ENCODE measurements at places on chromosomes 13 and 19. TPM values are rescaled to one million over a fixed set of nuclear protein-coding genes. Genes with fewer than 3 reads are reported as not detected.

GRCh38 chr13:100767192-100767591, 92.6 kb upstream of the TMTC4 start:
- no peak for DNase-seq

DNA sequence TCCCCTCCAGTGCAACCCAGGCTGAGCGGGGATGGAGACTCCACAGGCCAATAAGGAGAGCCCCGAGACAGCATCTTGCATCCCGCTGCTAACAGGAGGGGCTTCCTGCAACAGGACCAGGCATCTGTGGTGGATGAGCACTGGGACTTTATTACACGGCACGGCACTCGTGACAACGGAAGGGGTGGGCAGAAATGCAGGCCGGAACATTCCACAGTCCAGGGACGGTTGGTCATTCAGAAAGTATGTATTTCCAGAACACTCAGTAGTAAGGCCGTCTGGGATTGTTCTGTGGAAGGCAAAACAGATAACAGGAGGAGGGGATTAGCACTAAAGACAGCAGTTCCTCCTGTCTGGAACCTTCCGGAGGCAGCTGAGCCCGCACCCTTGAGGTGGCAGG, 3.3 kb upstream of the TM6SF2 start:
- DNase-seq: no peak

ERVK3-1 gene
- 76.3 TPM for total RNA-seq

DNA sequence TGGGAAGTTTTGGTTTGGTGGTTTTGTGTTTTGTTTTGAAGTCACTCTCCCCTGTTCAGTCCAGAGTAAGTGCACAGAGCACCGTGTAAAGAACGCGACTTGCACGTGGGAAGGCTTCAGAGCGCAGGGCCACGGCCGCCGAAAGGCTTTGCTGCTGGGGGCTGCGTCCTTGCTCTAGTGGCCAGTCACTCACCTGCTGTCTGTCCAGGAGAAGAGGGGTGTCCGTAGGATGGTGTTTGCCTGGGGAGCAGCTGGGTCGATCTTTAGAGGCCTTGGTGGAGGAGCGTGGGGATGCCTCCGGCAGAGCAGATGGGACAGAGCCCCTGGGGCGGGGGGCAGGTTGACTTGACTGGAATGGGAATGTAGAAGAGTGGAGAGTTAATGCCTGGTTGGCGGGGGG, 116.6 kb upstream of the MCF2L start:
- DNase-seq: no peak

ZNF729 gene
- not detected for total RNA-seq

PGLYRP2 gene
- 0.19 TPM for total RNA-seq

HIPK4 gene
- total RNA-seq: not detected

- no peak for DNase-seq
Observed at GRCh38 chr19:31408460-31409124, 59.4 kb upstream of the TSHZ3 start.

- peak; percentile 61 for DNase-seq
Observed at GRCh38 chr19:48635966-48636858, 967 bp downstream of the DBP start.

- DNase-seq: no peak
Observed at GRCh38 chr13:41315443-41316047, 4.5 kb downstream of the NAA16 start.

- no peak for DNase-seq
Observed at GRCh38 chr13:103078158-103078557, 11.9 kb upstream of the SLC10A2 start.

DNA sequence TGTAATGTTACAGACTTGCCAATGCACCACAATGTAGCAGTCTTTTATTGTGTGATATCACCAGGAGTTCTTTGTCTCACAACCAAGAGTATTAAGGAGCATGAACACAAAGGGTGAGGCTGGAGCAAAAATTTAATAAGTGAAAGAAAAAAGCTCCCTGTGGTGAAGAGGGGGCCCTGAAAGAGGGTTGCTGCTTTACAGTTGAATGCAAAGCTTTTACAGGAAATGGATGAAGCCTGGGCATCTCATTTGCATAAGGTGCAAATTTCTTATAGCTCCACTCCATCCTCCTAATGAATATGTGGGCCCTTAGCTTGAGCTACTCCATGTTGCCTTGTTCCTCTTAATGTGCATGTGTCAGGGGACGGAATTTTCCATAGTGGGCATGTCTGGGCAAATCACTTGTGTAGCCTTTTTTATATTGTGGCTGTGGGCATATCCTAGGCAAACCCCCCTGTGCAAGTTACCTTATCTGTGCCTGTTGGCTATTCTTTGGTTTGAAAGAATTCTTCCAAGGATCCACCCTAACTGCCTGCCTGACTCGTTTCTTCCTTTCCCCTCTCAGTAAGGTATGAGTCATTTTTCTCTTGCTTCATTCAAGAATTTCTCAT, 45.3 kb upstream of the TRPC4 start:
- no peak for DNase-seq

PCDH9 gene
- total RNA-seq: 0.14 TPM

DNA sequence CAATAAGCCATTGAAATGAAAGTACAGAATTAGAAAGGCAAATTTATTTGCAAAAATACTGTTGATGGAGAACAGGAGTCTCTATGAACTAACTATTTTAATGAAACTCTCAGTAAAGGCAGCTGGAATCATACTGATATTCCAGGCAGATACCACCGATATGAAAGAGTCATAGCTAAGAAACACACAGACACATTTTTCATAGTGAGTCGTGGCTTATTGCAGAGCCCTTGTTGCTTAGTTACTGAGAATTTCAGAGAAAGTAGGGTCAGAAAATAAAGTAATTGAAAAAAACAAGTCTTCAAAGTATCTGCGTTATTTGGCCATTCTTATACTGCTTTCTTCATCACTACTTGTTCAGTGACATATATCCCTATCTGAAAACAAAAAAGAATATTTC, 1890.9 kb downstream of the PCDH9 start:
- DNase-seq: no peak

PSG1 gene
- total RNA-seq: not detected

AMER2 gene
- total RNA-seq: not detected

GPR4 gene
- total RNA-seq: not detected

OR7C1 gene
- not detected for total RNA-seq

DNA sequence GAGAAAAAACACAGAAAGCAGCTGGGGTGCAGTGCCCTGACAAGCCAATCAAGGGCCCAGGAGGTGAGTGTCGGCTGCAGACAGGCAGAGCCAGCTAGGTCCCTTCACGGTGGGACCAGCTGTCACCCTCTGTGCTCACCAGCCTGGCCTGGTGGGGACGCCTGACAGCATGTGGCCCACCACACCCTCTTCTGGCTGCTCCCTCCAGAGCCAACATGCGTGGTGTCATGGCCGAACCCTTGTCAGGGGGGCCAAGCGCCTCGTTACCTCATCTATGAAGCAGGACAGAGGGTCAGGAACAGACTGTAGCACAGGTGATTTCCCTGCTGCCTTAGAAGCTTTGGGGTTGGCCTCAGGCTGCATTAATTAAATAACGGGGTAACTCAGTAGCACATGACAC, 40.0 kb upstream of the ISYNA1 start:
- DNase-seq: no peak

DNA sequence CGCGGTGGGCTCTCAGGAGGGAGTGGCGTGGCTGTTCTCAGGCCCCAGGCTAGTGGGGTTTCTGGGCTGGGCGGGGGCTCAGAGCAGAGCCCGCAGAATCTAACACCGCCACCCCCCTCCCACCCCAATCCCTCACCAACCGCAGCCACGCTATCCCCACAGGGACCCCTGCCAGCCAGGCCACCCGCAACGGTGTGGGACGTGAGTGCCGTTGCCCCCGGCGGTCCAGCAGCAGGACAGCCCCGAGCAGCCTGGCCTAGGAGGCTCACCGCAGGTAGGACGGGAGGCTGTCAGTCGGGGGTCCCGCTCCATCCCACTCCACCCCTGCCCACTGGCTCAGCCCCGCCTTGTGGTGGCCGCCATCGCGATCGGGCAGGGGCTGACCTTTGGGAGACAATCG, at the start of gene NTN5:
NTN5 (minus strand) TSS at position 24 of the 400 bp plus-strand sequence. CDS start 2,031 bp downstream, outside the sequence.
- DNase-seq: no peak

C1QTNF9 gene
- total RNA-seq: not detected

DNA sequence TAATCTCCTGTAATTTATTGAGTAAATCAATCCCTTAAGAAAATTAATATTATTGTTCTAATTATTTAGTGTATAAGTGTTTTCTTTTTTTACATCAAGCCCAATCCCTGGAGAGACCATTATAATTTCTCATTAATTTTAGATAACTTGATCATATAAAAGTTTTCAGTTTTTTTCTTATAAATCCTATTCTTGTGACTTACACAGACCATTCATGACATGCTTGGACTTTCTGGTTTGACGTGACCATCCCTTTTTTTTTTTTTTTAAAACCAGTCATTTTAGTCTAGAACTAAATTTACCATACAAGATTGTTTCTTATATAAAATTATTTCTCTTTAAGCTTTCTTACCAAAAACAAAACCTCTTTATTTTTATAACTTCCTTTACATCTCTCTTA, 5.4 kb upstream of the MTRF1 start:
- DNase-seq: no peak

GRCh38 chr19:11273296-11273695, 11.0 kb upstream of the DOCK6 start:
- DNase-seq: no peak

DNA sequence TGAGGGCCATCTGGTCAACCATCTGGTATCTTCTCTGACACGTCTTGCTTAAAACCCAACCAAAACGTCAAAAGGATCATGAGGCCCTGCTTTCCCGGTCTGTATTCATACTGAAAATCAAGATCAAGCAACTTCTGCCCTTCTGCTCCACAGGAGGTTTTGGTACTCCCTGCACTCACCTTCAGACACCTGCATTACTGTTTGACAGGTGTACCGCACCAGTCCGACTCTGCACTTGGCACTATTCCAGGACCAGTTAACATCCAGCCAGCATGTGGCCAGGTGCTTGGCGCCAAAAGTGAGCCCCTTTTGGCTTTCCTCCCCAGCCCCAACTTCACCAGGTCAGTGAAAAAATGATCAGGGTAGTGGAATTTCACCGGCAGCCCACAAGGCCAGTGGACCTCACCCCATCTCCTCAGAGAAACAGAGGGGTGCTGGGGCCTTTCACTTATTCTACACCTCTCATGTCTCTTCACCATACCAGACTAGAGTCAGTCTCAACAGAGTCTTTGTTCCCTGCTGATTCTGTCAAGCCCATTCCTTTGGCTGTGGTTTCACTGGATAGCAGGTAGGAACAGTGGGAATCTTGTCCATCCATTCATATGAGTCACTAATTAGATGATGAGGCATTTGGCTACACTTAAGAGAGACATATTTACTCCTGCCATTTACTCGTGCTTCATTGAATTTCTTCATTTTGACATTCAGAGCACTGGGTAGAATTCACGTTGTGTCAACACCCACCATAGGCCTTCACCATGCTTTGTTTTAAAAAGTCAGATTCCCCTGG, 85.3 kb downstream of the ZNF726 start:
- DNase-seq: no peak

GRCh38 chr19:7823686-7824301, 6.2 kb upstream of the EVI5L start:
- DNase-seq: no peak

- DNase-seq: no peak
Observed at GRCh38 chr13:52022356-52022755, 2.1 kb upstream of the UTP14C start.

- no peak for DNase-seq
Observed at GRCh38 chr19:19209372-19209771, 2.4 kb upstream of the NCAN start.

DNA sequence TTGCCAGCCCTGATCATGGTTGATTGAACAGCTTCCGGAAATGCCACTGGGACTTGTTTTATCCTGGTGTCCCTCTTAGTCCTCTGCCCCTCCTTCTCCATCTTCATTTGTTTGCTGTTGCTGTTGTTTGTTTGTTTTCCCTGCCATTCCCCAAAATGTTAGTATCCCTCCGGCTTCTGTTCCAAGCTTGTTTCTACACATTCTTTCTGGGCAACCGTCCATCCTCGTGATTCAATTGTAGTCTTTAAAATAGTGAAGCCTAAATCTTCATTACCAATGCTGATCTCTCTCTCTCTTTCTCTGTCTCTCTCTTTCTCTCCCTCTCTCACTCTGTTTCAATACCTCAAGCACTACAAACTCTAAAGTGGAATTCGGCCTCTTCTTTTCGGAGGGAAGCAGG, 649.3 kb upstream of the ARGLU1 start:
- DNase-seq: no peak

DNA sequence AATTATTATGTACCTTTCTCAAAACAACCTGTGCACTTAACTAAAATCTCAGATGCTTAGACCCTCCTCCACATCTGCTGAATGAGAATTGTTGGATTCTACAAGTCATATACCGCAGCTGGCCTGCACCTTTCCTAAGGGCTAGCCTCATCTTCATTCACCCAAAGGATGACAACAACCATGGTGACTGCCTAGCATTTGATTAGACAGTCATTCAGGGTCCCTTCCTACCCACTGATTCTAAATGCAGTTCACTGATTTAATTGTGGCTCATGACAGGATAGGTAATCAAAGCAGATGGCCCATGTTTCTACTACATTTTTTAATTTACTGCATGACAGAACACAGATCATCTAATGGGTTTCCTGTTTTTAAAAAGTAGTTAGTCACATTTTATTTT, 551.9 kb upstream of the SLC10A2 start:
- no peak for DNase-seq

MCEMP1 gene
- not detected for total RNA-seq

IRGC gene
- total RNA-seq: not detected

DNA sequence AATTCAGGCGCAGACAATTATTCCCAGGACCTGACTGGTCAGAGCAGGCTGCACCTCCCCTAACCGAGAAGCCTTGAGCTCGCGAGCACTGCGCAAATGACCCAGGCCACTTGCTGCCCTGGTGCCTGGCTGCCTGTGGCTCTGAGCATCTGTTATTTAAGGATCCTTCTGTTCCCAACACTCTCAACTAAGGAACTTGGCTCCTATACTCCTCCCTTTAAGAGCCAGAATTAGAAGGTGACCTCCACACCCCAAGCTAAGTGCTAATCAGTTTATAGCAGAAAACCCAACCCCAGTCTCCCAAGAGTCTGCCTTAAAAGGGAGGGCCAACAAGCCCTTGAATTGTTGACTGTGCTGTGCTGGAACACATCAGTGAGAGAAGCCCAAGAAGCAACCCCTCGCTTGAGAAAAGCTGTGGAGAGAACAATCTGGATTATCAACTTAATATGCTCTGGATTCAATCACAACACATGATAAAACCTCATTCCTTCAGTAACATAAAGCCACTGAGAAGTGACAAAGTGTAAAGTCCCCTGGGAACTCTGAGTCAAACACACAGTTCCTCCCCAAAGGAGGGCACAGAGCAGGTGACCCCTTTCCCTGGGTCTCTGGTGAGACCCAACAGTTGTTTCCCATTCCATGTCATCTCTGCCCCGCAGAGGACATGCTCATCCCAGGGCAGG, 14.6 kb downstream of the AKAP8L start:
- no peak for DNase-seq

CGB3 gene
- not detected for total RNA-seq

GRCh38 chr13:68063181-68063580, 833.0 kb upstream of the PCDH9 start:
- no peak for DNase-seq

All from activated naive CD8-positive, alpha-beta T cell treated with anti-CD3 and anti-CD28 coated beads, Interleukin-2, amount 10 ng/mL, durations not matched to agents 7 days and 5 days (primary cell).